Bronchial epithelial cell (primary cell): ENCODE measurements at places on chromosomes 13 and 19. TPM values are rescaled to one million over a fixed set of nuclear protein-coding genes. Genes with fewer than 3 reads are reported as not detected.

The ETV2 gene
- total RNA-seq = under 0.01 and 0.38 TPM in 2 replicates

The NLRP11 gene
- not detected in 2 replicates for total RNA-seq

The GFY gene
- not detected in 2 replicates for total RNA-seq

The SH2D3A gene
- total RNA-seq = 69.6 and 88.5 TPM in 2 replicates

The ZNF154 gene
- 0.53 and 1.2 TPM in 2 replicates for total RNA-seq

The PGLYRP2 gene
- total RNA-seq = not detected in 2 replicates

The TDRD12 gene
- 0.13 and 1.6 TPM in 2 replicates for total RNA-seq

The REEP6 gene
- total RNA-seq = 2.1 and 3.6 TPM in 2 replicates

The CABP5 gene
- total RNA-seq = not detected in 2 replicates

The DIRAS1 gene
- total RNA-seq = under 0.01 TPM in 2 replicates

The ZIC5 gene
- total RNA-seq = not detected in 2 replicates

The ADGRE3 gene
- not detected in 2 replicates for total RNA-seq

The CEACAM6 gene
- 13.7 and 41.6 TPM in 2 replicates for total RNA-seq

The KCNC3 gene
- total RNA-seq = 0.13 TPM in 1 of 2 replicates, not detected in the other

The BTBD2 gene
- 23.2 and 30.6 TPM in 2 replicates for total RNA-seq

The ZNF765 gene
- 16.0 and 17.9 TPM in 2 replicates for total RNA-seq

The PSG6 gene
- not detected in 2 replicates for total RNA-seq

The TSSK6 gene
- 3.2 and 4.9 TPM in 2 replicates for total RNA-seq

The ZNF723 gene
- not detected in 2 replicates for total RNA-seq

The ZNF471 gene
- 1.3 and 3.1 TPM in 2 replicates for total RNA-seq

The ZNF71 gene
- total RNA-seq = 5.6 and 6.1 TPM in 2 replicates

The FTL gene
- total RNA-seq = 787 and 1,701 TPM in 2 replicates

The SPACA4 gene
- under 0.01 and 0.64 TPM in 2 replicates for total RNA-seq

The CDX2 gene
- total RNA-seq = not detected in 2 replicates

The TSHZ3 gene
- total RNA-seq = 1.6 and 2.0 TPM in 2 replicates

The PRSS57 gene
- total RNA-seq = not detected in 2 replicates

The VSIG10L gene
- total RNA-seq = 0.53 and 2.8 TPM in 2 replicates
